ENCODE measurements at places on chromosomes 16 and 17.

DNA sequence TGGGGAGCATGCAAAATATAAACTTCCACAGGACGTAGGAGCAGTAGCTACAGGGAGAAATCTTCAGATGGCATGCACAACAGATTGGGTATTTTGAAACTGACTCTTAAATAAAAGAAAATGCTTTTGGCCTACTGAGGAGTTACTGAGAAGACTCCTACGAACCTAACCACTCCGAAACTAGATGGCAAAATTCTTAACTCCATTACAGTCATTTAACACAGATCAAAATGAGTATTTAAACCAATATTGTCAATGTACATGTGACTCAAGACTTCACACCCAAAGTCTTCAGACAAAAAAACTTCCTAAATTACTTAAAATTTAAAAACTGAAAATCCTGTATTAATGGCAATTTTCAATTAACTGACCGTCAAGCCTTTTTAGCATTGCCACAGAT is 8.4 kb upstream of the TERB1 start:
- no peak for DNase-seq

DNA sequence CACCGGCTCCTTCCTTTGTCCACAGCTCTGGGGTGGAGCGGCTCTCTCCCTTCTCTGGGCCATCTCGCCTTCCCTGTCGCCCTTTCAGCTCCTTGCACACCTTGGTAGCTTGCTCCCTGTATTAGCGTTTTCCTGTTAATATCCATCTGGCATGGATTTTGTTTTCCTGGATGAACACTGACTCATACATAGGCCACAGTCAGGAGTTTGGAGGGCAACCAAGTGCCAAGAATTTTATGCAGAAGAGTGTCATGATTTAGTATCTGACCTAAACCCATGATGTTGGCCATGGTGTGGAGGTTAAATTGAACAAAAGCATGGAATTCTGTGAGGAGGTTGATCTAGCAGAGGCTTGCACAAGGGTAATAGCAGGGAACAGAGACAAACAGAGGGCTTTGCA is 180.9 kb downstream of the AIPL1 start:
- no peak for DNase-seq

DNA sequence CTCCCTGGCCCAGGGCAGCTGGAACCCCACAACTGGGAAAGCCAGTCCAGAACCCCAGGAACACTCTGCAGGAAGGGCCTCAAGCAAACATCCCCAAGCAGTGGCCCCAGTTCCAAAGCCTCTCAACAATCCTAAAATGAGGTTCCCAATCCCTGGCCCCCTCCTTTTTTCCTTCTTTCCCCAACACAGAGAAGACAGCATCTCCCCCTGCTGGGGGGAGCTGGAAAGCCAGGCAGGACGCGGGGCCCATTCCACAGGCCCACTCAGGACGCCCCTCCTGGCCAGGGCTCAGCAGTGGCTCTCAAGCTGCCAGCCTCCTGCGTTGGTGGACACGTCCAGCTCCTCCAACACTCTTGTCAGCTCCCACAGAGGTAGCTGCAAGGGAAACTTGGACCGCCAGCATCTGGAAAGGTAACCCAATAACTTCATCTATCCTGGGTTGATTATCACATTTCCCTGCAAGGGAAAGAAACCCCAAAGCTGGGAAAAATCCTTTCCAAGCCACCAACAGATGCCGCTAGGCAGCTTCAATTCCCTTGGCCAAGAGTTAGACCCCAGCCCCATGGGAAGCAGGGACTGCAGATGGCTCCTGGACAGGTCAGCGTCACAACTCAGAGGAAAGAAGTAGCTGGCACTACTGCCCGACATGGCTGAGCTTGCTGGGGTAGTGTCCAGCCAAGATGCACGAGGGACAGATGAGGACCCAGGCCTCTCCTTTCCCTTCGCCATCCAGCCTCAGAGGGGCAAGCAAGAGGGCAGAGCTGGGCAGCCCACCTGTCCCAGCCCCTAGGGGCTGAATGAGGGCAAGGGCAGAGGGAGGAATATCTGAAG is 7.6 kb downstream of the HDAC5 start:
- peak; percentile 27 for DNase-seq

- no peak for DNase-seq
Measured at GRCh38 chr16:11276896-11277593, 765 bp upstream of the PRM2 start.

GRCh38 chr17:11318207-11318606 is 77.2 kb downstream of the SHISA6 start:
- DNase-seq: no peak

GRCh38 chr17:30326809-30327208 is 7.0 kb downstream of the TMIGD1 start:
- DNase-seq: no peak

DNA sequence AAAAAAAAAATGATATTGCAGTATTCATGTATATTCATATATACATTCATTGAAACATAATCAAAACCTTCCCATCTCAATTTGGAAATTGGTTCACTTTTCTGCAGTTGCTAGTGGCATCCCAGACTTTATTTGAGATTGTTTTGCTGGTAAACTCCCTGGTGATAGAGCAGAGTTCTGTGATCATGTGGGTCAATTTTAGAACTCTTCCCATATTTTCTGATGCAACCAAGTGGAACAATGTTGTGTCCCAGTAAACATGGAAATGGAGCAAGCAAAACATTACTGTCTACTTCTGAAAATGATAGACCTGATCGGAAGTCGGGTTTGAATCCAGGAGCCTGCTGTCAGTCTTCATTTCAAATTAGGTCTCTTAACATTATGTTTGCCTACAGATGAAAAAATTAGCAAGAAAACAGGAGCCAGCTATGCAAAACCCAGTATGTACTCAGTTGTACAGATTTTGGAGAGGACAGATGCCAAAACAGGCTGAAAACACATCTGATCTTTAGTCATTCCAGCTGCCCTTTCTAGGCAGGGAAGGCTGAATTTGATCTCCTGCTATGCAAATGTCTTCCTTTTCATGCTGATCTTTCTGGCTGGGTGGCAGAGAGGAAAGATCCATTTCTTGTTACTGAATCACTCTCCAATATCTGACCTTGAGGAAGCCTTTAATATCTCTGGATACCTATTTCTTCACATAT is 786.6 kb upstream of the SOX9 start:
- DNase-seq: no peak

DNA sequence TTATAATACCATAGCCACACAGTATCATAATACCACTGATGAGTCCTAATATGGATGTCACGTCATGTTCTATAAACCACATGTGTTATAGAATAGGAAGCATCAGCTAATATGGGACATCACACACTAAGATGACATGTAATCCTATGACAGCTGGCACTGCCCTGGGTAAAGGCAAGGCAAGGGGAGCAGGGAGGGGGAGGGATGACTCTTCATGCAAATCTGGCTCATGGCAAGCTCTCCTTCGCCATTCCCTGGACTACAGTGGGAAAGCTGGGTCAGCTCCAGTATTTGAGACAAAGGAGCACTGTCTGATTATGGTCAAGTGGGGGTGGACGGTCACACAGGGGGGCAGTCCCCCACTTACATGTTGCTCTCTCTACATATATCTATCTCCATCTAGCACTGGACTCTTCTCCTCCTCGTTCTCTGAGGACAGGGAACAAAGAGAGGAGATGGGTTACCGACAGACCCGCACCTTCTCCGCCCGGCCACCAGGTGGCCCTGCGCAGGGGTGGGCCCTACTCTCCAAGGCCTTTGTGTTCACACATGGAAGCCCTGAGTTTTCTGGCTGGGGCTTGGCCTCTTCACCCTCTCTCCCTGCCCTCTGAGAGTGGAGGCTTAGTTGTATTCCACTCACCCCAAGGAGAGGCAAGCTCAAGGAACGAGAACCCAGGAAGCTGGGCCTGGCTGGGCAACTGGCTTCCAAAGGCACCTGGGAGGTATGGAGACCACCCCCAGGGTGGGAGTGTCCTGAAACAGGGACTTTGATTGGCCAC is 23.4 kb upstream of the MPO start:
- no peak for DNase-seq

DNA sequence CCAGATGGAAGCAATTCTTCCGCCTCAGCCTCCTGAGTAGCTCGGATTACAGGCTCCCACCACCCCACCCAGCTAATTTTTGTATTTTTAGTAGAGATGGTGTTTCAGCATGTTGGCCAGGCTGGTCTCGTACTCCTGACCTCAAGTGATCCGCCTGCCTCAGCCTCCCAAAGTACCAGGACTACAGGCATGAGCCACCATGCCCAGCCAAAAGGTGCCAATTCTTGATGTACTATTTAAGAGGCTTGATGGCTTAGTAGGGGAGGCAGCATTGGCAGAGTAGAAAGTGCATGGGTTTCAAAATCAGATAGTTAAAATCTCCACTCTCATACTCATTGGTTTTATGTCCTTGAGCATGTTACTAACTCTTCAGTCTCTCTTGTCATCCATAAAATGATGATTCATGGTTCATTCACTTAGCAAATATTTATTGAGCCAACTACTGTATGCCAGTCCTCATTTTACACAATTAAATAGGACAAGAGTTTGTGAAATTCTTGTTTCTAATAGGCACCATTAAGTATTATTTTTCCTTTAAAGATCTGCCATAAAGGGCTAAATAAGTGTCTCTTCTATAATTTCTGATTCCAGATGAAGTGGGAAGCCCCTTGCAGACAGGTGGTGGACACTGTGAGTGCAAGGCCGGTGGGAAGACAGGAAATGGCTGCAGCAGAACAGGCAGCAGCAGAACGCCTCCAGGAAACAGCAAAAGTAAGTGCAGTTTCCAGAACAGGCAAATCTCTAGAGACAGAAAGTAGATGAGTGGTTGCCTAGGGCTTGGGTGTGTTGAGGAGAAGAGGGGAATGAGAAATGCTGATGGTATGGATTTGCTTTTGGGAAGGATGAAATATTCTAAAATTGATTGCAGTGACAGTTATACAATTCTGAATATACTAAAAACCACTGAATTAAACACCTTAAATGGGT is 8.2 kb upstream of the RPL27 start:
- no peak for DNase-seq

GRCh38 chr17:40307740-40308239 is 1.2 kb upstream of the RARA start:
- no peak for DNase-seq

DNA sequence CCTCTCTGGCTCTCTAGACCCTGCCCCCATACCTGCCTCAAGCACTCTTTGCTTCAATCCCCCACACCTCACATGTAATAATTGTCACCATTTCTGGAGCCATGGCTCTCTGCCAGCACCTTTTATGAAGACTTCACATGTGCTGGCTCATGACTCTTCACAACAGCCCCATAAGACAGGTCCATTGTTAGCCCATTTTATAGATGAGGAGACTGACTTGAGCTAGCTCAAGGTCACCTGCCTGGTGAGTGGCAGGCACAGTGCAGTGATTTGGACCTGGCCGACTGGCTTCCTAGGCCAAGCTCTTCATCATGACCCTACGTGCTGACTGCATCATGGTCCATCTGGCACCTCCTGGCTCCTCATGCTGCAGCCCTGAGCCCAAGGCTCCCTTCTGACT is 25.0 kb downstream of the FAM20A start:
- no peak for DNase-seq

DNA sequence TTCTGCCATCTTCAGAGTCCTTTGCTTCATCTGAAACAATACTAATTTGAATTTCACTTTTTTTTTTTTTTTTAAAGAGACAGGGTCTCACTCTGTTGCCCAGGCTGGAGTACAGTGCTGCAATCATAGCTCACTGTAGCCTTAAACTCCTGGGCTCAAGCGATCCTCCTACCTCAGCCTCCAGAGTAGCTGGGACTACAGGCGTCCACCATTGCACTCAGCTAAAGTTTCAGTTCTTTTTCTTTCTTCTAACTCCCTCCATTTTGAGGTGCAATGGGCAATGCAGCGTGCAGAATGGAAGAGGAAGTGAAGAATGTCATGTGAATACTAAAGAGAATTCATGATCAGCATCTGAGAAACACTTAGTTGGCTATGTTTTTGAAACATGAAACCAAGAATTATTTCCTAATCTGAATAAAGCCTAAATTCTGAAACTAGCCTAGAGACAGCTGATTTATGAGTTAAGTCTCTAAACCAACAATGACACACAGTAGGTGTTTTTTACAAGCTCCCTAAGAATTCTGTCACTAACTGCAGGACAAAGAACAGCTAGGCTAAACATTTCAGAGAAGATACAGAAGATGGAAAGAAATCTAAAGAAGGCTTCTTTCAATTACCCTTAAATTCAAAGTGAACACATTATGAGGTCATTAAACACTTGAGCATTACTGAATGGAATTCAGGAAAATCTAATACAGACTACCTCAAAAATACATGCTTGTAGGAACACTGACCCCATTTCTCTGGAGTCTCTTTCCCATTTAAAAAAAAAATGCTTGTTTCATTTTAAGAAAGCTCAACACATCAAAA is 21.0 kb downstream of the SNN start:
- DNase-seq: no peak

- DNase-seq: no peak
Measured at GRCh38 chr17:38768417-38768816, 15.9 kb downstream of the PSMB3 start.

DNA sequence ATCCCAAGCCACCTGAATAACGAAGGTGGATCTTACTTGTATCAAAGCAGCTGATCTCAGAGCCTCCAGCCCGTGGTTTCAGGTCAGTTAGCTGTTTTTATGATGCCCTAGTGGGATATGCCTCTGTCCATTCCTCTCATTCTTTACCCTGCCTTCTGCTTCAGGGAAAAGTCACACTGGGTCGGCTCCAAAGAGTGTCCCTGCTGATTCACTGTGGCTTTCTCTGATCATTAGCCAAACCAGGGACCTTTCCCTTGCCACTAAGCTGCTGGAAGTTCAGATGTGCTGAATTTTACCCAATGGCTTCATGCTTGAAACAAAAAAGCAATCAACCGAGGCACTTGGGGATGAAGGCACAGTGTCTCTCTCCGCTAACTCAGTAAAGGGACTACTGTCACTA is 170.2 kb upstream of the SALL1 start:
- DNase-seq: no peak

GRCh38 chr16:7405166-7405565 is 72.5 kb downstream of the RBFOX1 start:
- DNase-seq: peak; percentile 26

DNA sequence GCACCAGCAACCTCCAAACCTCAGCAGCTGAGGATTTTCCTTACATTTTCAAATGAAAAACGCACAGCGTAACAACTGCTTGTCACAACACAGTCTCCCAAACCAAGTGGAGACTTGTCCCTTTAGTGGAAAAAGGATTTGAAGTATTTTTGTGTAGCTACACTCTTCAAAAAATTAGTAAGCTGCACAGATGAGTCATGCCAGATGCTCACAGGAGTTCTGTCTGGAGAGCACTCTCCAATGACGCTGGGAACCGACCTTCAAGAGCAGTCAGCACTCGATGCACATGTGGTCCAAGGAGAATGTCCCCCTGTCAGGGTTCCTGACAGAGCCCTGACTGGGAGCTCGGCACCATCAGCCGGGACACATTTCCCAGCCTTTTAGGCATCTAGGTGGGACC is 39.8 kb downstream of the MAP1LC3B start:
- no peak for DNase-seq

DNA sequence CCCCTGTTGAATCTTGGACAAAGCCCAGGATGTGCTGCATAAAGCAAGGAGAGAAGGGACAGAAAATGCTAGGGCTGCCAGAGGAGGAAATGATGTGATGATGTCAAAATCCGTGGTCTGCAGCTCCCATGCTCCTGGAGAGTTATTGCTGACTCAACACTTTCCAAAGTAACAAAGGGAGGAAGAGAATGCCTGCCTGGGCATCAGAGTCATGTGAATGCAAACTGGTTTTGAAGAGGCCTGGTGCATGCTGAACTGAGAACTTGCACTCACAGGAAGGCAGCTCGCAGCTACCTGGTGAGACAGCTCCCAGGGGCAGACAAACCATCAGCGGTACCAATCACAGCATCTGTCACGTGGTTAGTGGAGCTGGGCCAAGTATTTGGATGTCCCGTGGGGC is 2.8 kb downstream of the MARVELD3 start:
- DNase-seq: no peak

- DNase-seq: no peak
Measured at GRCh38 chr17:8062807-8063483, 24.1 kb downstream of the ALOX15B start.

Data from progenitor cell of endocrine pancreas (in vitro differentiated cells).